ENCODE measurements at places on chromosomes 13 and 19.

- no peak for DNase-seq
These were observed 146.9 kb upstream of the SOX21 start for GRCh38 chr13:94859278-94859691.

GRCh38 chr13:74444864-74445479 lies 310.8 kb upstream of the KLF12 start:
- no peak for DNase-seq

DNA sequence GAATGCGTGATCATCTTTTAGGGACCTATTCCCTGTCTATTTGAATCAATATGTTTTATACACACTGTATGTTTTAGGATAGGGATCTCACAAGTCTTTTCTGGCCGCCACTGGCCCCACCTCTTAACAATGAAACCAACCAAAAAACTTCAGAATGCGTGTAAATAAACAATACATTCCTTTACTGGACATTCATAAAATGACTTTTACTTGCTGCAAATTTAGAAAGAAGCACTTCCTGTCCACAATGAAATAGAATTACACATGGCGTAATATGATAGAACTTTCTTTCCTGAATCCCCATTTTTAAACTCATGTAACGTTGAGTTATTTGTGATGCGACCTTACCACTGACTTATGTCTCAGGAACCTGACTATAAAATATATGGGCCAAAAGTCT lies 233.6 kb downstream of the SLITRK6 start:
- no peak for DNase-seq

GRCh38 chr13:69999875-70000274 lies 107.8 kb upstream of the ATXN8OS start:
- no peak for DNase-seq

DNA sequence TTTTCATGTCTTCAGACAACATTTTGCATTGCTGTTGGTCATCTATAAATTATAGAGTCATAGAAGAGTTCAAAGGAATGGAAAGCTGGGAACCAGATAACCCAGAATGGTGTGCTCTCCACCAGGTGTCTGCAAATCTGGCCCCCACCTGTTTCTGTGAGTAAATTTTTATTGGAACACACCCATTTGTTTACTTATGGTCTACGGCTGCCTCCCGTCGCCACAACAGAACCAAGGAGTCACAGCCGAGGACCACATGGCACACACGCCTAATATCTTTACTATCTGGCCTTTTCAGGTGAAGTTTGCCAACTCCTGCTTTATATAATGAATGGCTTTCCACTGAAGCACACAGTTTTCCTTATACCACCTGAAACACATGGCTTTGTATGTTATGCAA lies 58.2 kb downstream of the EFNB2 start:
- no peak for DNase-seq

DNA sequence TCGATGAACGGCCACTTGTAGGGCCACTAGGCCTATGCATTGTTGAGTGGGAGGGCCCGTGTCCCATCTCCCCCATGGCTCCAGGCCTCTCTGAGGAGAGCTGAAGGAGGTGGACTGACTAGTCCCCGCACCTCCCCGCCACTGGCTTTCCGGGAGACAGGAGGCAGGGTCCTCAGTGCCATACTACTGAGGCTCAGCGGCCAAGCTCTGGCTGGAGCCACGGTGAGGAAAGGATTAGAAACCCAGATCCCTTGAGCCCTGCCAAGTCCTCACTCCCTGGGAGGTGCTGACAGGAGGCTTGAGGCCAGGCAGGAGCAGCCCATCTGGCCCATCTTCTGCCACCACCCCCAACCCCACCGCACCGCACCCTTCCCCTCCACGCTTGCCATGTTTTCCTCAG lies 29.0 kb downstream of the CCDC8 start:
- no peak for DNase-seq
